Natural killer cell treated with Interleukin-12 subunit alpha and Interleukin-12 subunit beta and Interleukin-15 and Interleukin-18, amount 100 ng/mL, for 72 hours (primary cell): ENCODE measurements at places on chromosomes 2 and 18. TPM values are rescaled to one million over a fixed set of nuclear protein-coding genes. Genes with fewer than 3 reads are reported as not detected.

- no peak overlapping the region for H3K27ac ChIP-seq
- no peak overlapping the region for H3K4me3 ChIP-seq
- no peaks in the 10 kb centered on the region for H3K27me3 ChIP-seq
- DNase-seq = no peak
- H3K36me3 ChIP-seq = peaks cover 35% of the 10 kb centered on the region
Observed at GRCh38 chr2:3512086-3512485, 7.2 kb downstream of the ADI1 start.

DNA sequence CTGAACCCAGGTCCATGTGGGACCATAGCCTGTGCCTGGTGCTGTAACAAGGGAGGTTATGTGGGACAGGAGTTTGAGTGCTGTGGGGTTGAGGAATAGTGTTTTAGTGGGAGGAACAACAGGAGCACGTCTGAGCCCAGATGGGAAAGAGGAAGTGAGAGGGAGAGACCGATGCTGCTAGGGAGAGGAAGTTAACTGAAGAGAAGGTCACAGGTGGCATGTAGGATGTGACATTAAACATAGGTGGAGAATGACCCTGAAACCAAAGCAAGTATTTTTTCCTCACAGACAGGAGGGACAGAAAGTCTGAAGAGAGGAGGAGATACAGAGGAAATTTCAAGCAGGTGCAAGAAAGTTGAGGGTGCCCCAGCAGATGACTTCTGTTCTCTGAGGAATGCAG is 87.8 kb downstream of the ACOXL start:
- peaks cover 16% of the 10 kb centered on the region for H3K27me3 ChIP-seq
- no peak for DNase-seq
- peaks cover 30% of the 10 kb centered on the region for H3K4me1 ChIP-seq

GRCh38 chr2:161353543-161353942 is 45.3 kb downstream of the PSMD14 start:
- H3K4me1 ChIP-seq = peaks cover 38% of the 10 kb centered on the region
- no peak overlapping the region for H3K27ac ChIP-seq
- DNase-seq = no peak
- H3K36me3 ChIP-seq = no peaks in the 10 kb centered on the region
- H3K4me3 ChIP-seq = no peak overlapping the region

DNA sequence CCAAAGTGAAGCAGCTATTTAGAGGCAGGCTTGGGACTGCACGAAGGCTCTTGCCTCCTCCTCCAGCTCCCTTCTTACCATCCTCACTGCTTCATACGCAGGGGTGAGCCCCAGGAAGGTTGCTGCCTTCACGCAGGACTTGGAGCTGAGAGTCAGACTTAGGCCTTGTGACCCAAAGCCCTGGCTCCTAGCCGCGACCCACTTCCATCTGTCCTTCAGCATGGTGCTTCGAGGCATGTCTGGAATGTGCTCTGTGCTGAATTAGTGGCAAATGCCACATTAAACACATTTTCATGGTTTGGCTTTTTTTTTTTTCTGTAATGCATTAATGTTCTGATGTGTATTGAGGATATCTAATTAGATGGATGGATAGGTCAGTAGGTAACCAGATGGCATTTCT is 37.5 kb downstream of the ITGB1BP1 start:
- H3K27me3 ChIP-seq = no peaks in the 10 kb centered on the region
- H3K36me3 ChIP-seq = no peaks in the 10 kb centered on the region
- DNase-seq = no peak
- H3K4me3 ChIP-seq = no peak overlapping the region
- H3K27ac ChIP-seq = no peak overlapping the region

GRCh38 chr2:231780123-231780908 is 766 bp downstream of the PDE6D start:
- no peaks in the 10 kb centered on the region for H3K27me3 ChIP-seq
- no peak for DNase-seq
- no peaks in the 10 kb centered on the region for H3K36me3 ChIP-seq
- H3K4me3 ChIP-seq = peak overlapping the region; percentile 91
- peaks cover 36% of the 10 kb centered on the region for H3K4me1 ChIP-seq

- no peak for DNase-seq
- H3K36me3 ChIP-seq = peaks cover 3% of the 10 kb centered on the region
- no peak overlapping the region for H3K27ac ChIP-seq
Observed at GRCh38 chr2:224562831-224563230, 22.3 kb downstream of the CUL3 start.

DNA sequence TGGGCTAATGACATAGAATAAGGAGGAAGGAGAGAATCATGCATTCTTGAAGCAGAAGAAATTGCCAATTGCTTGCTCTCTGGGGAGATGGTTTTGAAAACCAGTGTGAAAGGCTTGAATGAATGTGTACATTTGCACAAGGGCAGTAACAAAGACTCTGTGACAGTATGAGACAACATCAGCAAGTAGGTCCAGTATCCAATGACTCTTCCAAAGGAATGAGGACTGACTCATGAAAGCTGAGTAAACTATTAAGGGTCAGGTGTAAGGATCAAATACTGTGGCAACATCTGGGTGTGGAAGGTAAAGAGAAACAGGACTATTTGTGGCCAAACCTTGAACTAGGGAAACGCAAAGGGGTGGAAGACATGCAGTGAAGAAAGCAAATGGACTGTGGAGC is 886.0 kb upstream of the CHAC2 start:
- no peaks in the 10 kb centered on the region for H3K4me1 ChIP-seq
- H3K27ac ChIP-seq = no peak overlapping the region
- no peak for DNase-seq
- no peak overlapping the region for H3K4me3 ChIP-seq
- H3K27me3 ChIP-seq = no peaks in the 10 kb centered on the region

GRCh38 chr2:136206613-136207012 is 88.7 kb upstream of the CXCR4 start:
- peaks cover under 1% of the 10 kb centered on the region for H3K36me3 ChIP-seq
- no peak overlapping the region for H3K27ac ChIP-seq
- peaks cover under 1% of the 10 kb centered on the region for H3K27me3 ChIP-seq
- H3K4me1 ChIP-seq = peaks cover 15% of the 10 kb centered on the region

GRCh38 chr18:70454704-70455322 is 166.0 kb downstream of the SOCS6 start:
- no peak overlapping the region for H3K27ac ChIP-seq
- H3K27me3 ChIP-seq = peaks cover 6% of the 10 kb centered on the region
- H3K4me1 ChIP-seq = no peaks in the 10 kb centered on the region

DNA sequence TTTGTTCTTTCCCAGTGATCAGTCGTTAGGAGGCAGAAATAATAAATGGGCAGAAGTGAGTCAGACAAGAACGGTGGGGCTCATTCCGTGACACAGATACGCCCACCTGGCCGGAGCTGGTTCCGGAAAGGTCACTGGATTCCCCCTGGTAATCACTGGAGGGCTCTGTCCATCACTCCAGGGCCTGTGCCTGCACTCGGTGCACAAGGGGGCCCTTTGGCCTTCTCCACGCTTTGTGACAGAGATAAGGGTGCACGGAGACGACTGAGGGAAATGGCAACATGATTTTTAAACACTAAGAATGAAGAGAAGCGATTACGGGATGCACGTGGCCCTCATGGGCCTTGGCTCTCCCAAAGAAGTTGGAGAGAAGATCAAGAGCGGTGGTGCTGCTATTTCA is 84.4 kb downstream of the PTGR3 start:
- DNase-seq = no peak
- H3K27ac ChIP-seq = no peak overlapping the region
- H3K27me3 ChIP-seq = peaks cover 16% of the 10 kb centered on the region
- no peaks in the 10 kb centered on the region for H3K36me3 ChIP-seq
- no peak overlapping the region for H3K4me3 ChIP-seq

- no peaks in the 10 kb centered on the region for H3K27me3 ChIP-seq
- no peak overlapping the region for H3K4me3 ChIP-seq
- peaks cover 31% of the 10 kb centered on the region for H3K4me1 ChIP-seq
- H3K27ac ChIP-seq = no peak overlapping the region
- no peak for DNase-seq
- H3K36me3 ChIP-seq = peaks cover 17% of the 10 kb centered on the region
Observed at GRCh38 chr2:8251856-8252255, 430.0 kb upstream of the ID2 start.

- peak overlapping the region; percentile 78 for H3K4me3 ChIP-seq
- peak overlapping the region; percentile 72 for H3K27ac ChIP-seq
- no peak for DNase-seq
- no peaks in the 10 kb centered on the region for H3K36me3 ChIP-seq
- H3K4me1 ChIP-seq = peaks cover 12% of the 10 kb centered on the region
Observed at GRCh38 chr18:75161256-75162028, 47.5 kb downstream of the PTGR3 start.

- H3K4me3 ChIP-seq = peak overlapping the region; percentile 46
- H3K27ac ChIP-seq = peak overlapping the region; percentile 32
- peaks cover 33% of the 10 kb centered on the region for H3K4me1 ChIP-seq
- DNase-seq = no peak
- no peaks in the 10 kb centered on the region for H3K27me3 ChIP-seq
Observed at GRCh38 chr2:157336137-157337010, 10.8 kb upstream of the ERMN start.

- no peaks in the 10 kb centered on the region for H3K4me1 ChIP-seq
- H3K4me3 ChIP-seq = no peak overlapping the region
- H3K27me3 ChIP-seq = peaks cover 35% of the 10 kb centered on the region
- DNase-seq = no peak
- no peaks in the 10 kb centered on the region for H3K36me3 ChIP-seq
- H3K27ac ChIP-seq = no peak overlapping the region
Observed at GRCh38 chr2:236745420-236746210, 176.0 kb downstream of the ACKR3 start.

DNA sequence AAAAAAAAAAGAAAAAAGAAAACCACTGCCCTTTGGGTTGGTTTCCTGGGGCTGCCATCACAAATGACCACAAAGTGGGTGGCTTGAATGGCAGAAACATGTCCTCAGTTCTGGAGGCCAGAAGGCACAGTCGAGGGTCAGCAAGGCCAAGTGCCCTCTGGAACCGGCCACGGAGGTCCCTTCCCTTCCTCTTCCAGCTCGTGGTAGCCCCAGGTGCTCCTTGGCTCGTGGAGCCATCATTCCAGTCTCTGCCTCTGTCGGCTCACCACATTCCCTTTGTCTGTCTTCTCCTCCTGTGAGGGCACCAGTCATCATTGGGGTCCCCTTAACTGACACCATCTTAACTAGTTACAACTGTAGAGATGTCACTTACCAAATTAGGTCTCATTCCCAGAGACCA is 8.5 kb upstream of the NFATC1 start:
- H3K27me3 ChIP-seq = peaks cover 35% of the 10 kb centered on the region
- no peak overlapping the region for H3K27ac ChIP-seq
- no peaks in the 10 kb centered on the region for H3K4me1 ChIP-seq

Gene LYG2
- total RNA-seq = not detected

Gene ACADL
- not detected for total RNA-seq

Gene SLC9A2
- total RNA-seq = not detected

Gene GCA
- total RNA-seq = 5.8 TPM

Gene CXCR2
- 2.1 TPM for total RNA-seq

Gene GBX2
- total RNA-seq = not detected

Gene GPR45
- not detected for total RNA-seq
